ENCODE measurements at places on chromosomes 7 and 10. TPM values are rescaled to one million over a fixed set of nuclear protein-coding genes. Genes with fewer than 3 reads are reported as not detected.

- no peak for DNase-seq
Measured at GRCh38 chr10:129718548-129719414, 245.3 kb downstream of the EBF3 start.

RNF32 gene
- total RNA-seq: 3.5 TPM

- peak; percentile 49 for DNase-seq
Measured at GRCh38 chr7:27661811-27662489, 733 bp downstream of the HIBADH start.

GARIN1A gene
- total RNA-seq: 4.5 TPM

- no peak for DNase-seq
Measured at GRCh38 chr7:64618785-64619456, 47.0 kb upstream of the ZNF107 start.

TMEM236 gene
- 59.9 TPM for total RNA-seq

DNA sequence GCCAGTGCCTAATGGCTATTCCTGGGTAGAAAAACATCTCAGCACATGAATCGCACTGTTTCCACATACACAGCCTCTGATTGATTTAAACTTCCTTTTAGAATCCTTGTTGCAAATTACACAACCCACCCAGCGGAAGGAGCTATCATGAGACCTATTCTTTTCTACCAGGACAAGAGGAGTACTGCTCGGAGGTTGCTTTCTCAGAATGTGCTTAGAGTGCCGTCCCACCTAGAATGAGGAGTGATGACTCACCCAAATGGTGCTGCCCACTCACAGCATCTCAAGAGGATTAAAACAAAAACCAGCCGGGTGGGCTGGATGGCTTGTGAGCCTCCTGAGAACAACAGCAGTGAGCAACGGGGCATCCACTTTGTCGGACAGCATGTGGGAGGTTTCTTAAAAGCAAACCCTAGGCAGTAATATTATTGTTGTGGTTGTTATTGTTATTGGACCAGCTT lies 128.9 kb downstream of the DGKI start:
- no peak for DNase-seq

DNA sequence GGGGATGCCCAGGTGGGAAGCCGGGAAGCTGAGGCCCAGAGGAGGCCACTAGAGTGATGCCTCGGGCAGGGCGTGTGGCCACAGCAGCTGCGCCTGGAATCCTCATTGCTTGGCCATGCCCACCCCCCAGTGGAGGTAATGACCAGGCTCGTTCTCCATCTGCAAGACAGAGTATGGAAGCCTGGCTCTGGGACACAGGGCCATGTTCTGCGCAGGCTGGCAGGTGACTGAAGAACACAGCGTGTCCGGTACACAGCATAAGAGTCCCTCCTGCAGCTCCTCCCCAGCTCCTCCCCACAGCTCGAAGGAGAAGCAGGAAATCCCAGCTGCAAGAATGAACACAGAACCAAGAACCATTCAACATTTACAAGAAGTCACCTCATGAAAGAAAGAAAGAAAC lies 64.8 kb downstream of the SMURF1 start:
- peak; percentile 60 for DNase-seq
